HFFc6 (cell line): ENCODE measurements at places on chromosomes 3 and 15. TPM values are rescaled to one million over a fixed set of nuclear protein-coding genes. Genes with fewer than 3 reads are reported as not detected.

The CPLX3 gene
- total RNA-seq: not detected in 3 replicates

The GRIP2 gene
- 0.05 TPM in 1 of 3 replicates, not detected in the others for total RNA-seq

The LIPH gene
- 0.25 to 1.9 TPM (median 0.31 TPM) in 3 replicates for total RNA-seq

The SPINK8 gene
- not detected in 3 replicates for total RNA-seq

The PAK6 gene
- total RNA-seq: not detected in 3 replicates

The HRH1 gene
- 4.9 to 7.1 TPM (median 6.2 TPM) in 3 replicates for total RNA-seq

The RLBP1 gene
- not detected in 2 replicates for total RNA-seq

The ACTC1 gene
- total RNA-seq: 6.0 to 27.3 TPM (median 11.5 TPM) in 3 replicates

The IGSF10 gene
- total RNA-seq: 0.02 TPM in 1 of 3 replicates, not detected in the others

- peak overlapping the region; percentile 77 for H3K27ac ChIP-seq
- peaks cover 32% of the 10 kb centered on the region for H3K36me3 ChIP-seq
- peak overlapping the region; percentile 98 for H3K4me3 ChIP-seq
- H3K4me1 ChIP-seq: peaks cover 49% of the 10 kb centered on the region
- DNase-seq: peak; percentile 6
These were observed 1.0 kb downstream of the CGGBP1 start for GRCh38 chr3:88057630-88058305.

GRCh38 chr3:130711565-130712324 is 34.9 kb downstream of the PIK3R4 start:
- peaks cover 27% of the 10 kb centered on the region for H3K36me3 ChIP-seq
- H3K27ac ChIP-seq: no peak overlapping the region
- no peak overlapping the region for H3K4me3 ChIP-seq
- H3K27me3 ChIP-seq: no peaks in the 10 kb centered on the region

- no peak overlapping the region for H3K4me3 ChIP-seq
- no peak for DNase-seq
- no peaks in the 10 kb centered on the region for H3K36me3 ChIP-seq
These were observed 94.5 kb upstream of the SOX14 start for GRCh38 chr3:137669519-137670060.

DNA sequence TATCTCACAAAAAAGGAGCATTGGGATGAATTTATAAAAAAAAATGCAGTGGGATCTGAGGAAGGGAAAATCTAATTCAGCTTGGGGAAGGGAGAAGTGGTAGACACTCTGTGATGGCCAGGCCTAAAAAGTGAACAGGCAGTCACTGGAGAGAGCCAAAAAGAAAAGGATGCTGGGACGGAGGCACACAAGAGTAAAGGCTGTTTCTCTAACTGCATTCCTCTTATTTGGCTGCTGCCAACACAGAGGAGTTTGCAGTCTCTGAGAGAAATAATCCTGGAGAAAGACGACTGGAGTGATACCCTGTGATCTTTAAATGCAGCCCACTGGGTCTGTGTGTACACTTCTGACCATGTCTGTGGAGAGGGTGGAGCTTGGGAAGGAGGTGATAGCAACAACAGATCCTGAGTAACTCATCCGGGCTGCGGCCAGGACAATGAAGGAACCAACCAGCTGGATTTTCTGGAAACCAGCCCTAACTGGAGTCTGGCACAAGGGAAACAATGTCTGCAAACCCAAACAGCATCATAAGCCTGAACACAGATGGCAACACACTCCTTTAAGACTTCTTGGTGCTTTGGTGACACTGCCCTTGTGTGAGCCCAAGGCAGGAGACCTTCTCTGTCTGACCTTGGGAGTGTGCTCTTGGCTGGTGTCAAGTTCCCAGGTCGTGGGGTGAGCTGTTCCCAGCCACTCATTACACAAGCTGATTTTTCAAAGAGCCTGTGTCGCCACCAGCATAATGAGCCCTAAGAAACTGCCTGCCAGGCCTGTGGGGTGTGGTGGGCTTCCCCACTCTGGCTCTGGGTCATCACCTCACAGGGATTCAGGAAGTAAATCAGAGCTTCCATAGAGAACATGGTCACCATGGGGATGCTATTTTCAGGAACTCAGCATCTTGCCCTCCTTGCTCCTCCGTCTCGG is 8.0 kb downstream of the FYCO1 start:
- peaks cover 83% of the 10 kb centered on the region for H3K4me1 ChIP-seq
- H3K4me3 ChIP-seq: peak overlapping the region; percentile 61
- H3K27ac ChIP-seq: peak overlapping the region; percentile 98
- peak; percentile 43 for DNase-seq
- H3K27me3 ChIP-seq: peaks cover 3% of the 10 kb centered on the region; the same call in 1 of the 2 replicates

GRCh38 chr15:89385596-89386331 is 51.1 kb upstream of the POLG start:
- no peak overlapping the region for H3K4me3 ChIP-seq
- no peak overlapping the region for H3K27ac ChIP-seq
- DNase-seq: no peak
- peaks cover 57% of the 10 kb centered on the region for H3K27me3 ChIP-seq
- H3K4me1 ChIP-seq: no peaks in the 10 kb centered on the region

DNA sequence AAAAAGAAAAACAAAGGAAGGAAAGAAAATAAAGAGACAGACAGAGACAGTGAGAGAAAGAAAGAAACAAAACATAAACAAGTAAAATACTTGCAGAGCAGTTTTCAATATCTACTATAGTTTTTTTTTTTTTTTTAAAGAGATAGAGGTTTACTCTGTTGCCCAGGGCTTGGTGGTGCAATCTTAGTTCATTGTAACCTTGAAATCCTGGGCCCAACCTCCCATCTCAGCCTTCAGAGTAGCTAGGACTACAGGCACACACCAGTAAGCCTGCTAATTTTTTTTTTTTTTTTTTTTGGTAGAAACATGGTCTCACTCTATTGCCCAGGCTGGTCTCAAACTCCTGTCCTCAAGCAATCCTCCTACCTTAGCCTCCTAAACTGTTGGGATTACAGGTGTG is 23.1 kb downstream of the CLASP2 start:
- H3K27me3 ChIP-seq: no peaks in the 10 kb centered on the region
- H3K36me3 ChIP-seq: peaks cover 18% of the 10 kb centered on the region
- no peaks in the 10 kb centered on the region for H3K4me1 ChIP-seq
- no peak overlapping the region for H3K4me3 ChIP-seq

DNA sequence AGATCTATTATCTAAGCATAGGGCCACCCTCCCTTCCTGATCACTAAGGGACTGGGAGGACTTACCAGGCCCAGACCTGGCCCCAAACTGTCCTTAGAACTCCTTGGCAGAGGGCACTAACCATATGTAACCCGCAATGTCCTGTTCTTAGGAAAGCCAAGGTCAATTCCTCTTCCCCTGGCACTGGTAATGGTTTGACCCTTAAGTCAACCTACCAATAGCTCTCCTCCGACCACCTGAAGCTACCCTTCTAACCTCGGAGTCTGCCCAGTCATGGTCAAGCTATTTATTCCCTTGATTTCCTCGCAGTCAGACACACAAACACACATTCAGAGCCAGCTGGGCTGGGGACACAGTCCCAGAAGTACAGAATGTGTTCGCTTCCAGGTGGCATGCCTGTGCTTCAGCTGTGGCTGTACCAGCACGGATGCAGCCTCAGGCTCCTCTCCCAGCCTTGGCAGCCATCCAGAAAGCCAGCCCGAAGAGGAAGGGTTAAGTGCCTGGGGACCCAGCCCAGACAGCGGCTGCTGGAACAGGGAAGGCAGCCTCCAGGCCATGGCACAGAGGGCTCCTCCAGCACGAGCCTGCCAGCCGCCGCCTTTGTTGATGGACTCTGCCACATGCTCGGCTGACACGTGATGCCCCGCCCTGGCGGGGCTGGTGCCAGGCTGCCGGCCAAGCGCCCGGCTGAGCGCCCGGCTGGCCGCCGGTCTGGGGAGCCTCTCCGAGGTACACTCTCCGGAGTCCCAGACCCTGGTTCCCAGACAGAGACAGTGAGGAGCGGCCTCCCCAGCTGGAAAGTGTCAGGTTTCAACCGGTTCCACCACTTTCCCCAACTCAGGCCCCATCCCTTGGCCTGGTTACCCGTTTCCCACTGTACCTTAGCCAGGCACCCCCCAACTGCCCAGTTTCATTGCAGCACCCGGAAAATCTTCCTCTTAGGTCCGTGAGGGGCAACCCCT is 5.5 kb downstream of the BMF start:
- peak overlapping the region; percentile 78 for H3K27ac ChIP-seq
- peaks cover 3% of the 10 kb centered on the region; the same call in 1 of the 2 replicates for H3K27me3 ChIP-seq
- DNase-seq: peak; percentile 48

DNA sequence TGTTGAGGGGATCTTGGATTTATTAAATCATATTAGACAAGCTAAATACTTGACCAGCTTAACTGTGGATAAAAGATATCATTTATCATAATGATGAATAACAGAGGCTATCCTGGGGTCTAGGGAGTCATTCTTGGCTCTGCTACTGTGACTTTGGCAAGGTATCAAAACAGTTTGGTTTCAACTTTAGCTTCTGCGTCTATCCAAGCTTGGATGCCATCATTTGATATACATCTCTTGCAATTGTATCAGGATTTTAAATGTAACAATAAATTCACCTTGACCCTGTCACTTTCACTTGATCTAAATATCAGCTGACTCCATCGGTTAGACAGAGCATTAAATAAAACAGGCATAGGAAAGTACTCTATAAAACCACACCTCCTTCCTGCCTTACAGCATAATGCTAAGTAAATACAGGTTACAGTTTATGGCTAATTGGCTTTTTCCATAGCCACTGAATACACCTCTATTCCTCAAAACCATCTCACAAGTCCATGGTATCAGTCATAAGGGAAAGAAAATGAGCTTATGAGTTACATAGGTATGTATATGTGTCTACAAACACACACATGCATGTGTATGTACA is 262.9 kb downstream of the CTNNB1 start:
- no peaks in the 10 kb centered on the region for H3K36me3 ChIP-seq
- H3K4me1 ChIP-seq: no peaks in the 10 kb centered on the region
- no peak overlapping the region for H3K4me3 ChIP-seq

DNA sequence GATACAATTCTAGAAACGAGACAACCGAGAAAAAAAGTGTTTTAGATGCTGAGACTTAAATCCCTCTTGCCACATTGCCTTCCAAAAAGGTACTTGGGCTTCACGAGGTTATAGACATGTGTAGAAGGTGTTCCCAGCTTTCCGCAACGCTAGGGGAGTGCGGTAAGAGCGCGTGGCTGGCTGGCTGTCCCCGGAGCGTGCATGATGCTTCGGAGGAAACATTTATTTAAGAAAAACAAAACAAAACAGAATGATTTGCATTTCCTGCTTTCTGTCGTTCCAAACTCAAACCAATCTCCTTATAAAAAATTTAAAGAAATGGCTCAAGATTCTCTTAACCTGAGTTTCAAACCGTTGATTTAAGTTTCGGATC is 841 bp downstream of the SLC6A20 start:
- H3K4me3 ChIP-seq: no peak overlapping the region
- peaks cover 1% of the 10 kb centered on the region; the same call in 1 of the 2 replicates for H3K36me3 ChIP-seq
- no peak overlapping the region for H3K27ac ChIP-seq
- H3K4me1 ChIP-seq: no peaks in the 10 kb centered on the region
- H3K27me3 ChIP-seq: peaks cover 70% of the 10 kb centered on the region

- peaks cover 64% of the 10 kb centered on the region for H3K4me1 ChIP-seq
- DNase-seq: peak; percentile 93
- H3K4me3 ChIP-seq: peak overlapping the region; percentile 11
These were observed 45.9 kb downstream of the CHAC1 start for GRCh38 chr15:40999190-40999589.

DNA sequence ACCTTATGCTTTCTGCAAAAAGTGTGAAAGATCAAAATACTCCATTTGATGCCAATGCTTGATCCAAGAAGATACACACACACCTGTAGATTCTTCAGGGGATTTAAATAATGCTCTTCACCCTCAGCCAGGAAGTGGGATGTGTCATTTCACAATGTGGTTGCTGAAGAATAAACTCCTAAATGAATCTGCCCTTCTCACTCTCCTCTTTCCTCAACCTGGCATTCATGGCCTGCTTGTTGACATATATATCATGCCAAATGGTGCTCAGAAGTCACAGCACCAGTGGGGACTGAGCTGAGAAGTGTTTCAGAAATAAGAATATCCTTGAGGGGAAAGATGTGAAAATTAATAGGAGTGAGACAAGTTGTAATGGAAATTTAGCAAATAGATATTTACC is 146.6 kb upstream of the ARHGEF26 start:
- H3K36me3 ChIP-seq: no peaks in the 10 kb centered on the region
- no peaks in the 10 kb centered on the region for H3K4me1 ChIP-seq
- H3K27me3 ChIP-seq: no peaks in the 10 kb centered on the region; the same call in 1 of the 2 replicates
- H3K4me3 ChIP-seq: no peak overlapping the region

- no peaks in the 10 kb centered on the region for H3K27me3 ChIP-seq
- peak overlapping the region; percentile 17; the same call in 1 of the 2 replicates for H3K27ac ChIP-seq
- peaks cover 13% of the 10 kb centered on the region; the same call in 1 of the 2 replicates for H3K36me3 ChIP-seq
- no peak overlapping the region for H3K4me3 ChIP-seq
- no peak for DNase-seq
These were observed 21.9 kb upstream of the APH1B start for GRCh38 chr15:63255489-63255990.

- H3K27me3 ChIP-seq: no peaks in the 10 kb centered on the region
- DNase-seq: no peak
- peak overlapping the region; percentile 31; the same call in 1 of the 2 replicates for H3K27ac ChIP-seq
These were observed 781.7 kb downstream of the SQOR start for GRCh38 chr15:46416544-46416943.

- peaks cover 14% of the 10 kb centered on the region for H3K27me3 ChIP-seq
- no peak overlapping the region for H3K4me3 ChIP-seq
- no peaks in the 10 kb centered on the region for H3K4me1 ChIP-seq
- H3K27ac ChIP-seq: no peak overlapping the region
- no peaks in the 10 kb centered on the region for H3K36me3 ChIP-seq
These were observed 30.4 kb upstream of the BDH1 start for GRCh38 chr3:197586181-197586580.

- no peaks in the 10 kb centered on the region for H3K4me1 ChIP-seq
- peaks cover 19% of the 10 kb centered on the region for H3K27me3 ChIP-seq
- H3K36me3 ChIP-seq: no peaks in the 10 kb centered on the region
- no peak for DNase-seq
These were observed 48.7 kb downstream of the KLHL6 start for GRCh38 chr3:183506674-183507320.

DNA sequence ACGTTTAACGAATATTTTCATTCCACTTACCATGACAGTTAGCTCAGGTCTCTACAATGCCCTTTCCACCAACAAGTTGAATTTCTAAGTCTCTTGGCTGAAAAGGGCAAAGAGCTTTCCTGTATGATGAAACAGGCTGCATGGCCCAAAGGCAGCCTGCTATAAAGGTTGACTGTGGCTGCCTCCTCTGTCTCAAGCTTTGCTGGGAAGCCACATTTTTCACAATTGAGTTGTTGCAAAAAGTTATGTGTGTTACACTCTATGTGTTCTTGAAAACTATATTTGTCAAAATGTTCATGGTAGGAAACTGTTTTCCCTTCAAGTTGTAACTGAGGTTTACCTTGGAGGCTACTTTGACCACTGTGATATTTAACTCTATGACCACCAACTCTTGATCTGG is 49.5 kb downstream of the DZIP1L start:
- no peaks in the 10 kb centered on the region; the same call in 1 of the 2 replicates for H3K27me3 ChIP-seq
- no peak for DNase-seq
- H3K36me3 ChIP-seq: peaks cover 37% of the 10 kb centered on the region; the same call in 1 of the 2 replicates
- H3K4me3 ChIP-seq: no peak overlapping the region
- no peak overlapping the region for H3K27ac ChIP-seq

GRCh38 chr15:74127255-74127953 is 3.0 kb upstream of the ISLR2 start:
- H3K27me3 ChIP-seq: peaks cover 68% of the 10 kb centered on the region
- peak; percentile 79 for DNase-seq

DNA sequence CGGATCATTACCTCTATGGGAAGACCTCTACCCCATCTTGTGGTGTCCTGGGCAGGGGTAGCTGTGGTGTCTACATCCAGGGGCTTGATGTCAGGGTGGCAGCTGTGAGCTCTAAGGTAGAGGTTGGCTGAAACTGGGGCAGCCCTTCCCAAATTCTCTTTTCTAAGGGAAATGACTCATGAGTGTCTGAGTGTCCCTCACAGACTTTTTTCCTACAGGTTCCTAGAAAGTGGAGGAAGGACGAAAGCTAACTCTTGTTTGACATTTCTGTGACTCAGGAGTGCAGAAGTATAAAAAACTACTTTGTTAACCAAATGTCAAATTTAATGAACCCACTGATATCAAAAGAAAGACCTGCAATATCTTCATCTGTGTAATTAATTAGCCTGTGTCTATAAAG is 481.5 kb downstream of the PDCD6IP start:
- peaks cover 4% of the 10 kb centered on the region; the same call in 1 of the 2 replicates for H3K36me3 ChIP-seq
- H3K27me3 ChIP-seq: no peaks in the 10 kb centered on the region
- no peaks in the 10 kb centered on the region for H3K4me1 ChIP-seq
- no peak overlapping the region for H3K4me3 ChIP-seq
